ENCODE measurements at places on chromosomes 11 and 22.

DNA sequence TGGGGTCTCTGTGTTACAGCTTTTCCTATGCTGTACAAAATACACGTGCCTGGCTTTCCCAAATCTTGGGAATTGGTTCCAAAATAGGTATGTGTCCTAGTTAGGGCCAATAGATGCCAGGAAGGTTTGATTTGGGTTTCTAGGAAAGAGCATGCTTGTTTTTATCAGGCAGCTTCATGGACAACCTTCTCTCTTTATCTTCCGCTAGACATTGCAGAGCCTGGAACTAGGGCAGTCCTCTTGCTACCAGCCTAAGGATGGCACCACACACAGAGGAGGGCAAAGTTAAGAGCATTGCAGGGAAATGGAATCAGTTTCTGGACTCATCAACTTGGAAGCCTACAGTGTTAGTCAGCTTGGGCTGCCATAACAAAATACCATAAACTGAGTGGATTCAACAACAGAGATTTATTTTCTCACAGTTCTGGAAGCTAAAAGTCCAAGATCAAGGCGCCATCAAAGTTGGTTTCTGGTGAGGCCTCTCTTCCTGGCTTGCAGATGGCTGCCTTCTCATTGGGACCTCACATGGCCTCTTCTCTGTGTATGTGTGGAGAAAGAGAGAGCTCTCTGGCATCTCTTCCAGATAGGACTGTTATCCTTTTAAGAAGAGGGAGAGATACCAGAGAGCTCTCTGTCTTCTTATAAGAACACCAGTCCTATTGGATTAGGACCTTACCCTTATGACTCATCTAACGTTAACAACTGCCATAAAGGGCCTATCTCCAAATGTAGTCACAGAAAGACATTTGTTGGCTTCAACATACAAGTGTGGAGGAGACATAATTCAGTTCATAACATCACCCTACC lies 27.3 kb upstream of the CREB3L1 start:
- DNase-seq: no peak

- DNase-seq: no peak
These were observed 2.0 kb downstream of the OVOL1 start for GRCh38 chr11:65788821-65789220.

DNA sequence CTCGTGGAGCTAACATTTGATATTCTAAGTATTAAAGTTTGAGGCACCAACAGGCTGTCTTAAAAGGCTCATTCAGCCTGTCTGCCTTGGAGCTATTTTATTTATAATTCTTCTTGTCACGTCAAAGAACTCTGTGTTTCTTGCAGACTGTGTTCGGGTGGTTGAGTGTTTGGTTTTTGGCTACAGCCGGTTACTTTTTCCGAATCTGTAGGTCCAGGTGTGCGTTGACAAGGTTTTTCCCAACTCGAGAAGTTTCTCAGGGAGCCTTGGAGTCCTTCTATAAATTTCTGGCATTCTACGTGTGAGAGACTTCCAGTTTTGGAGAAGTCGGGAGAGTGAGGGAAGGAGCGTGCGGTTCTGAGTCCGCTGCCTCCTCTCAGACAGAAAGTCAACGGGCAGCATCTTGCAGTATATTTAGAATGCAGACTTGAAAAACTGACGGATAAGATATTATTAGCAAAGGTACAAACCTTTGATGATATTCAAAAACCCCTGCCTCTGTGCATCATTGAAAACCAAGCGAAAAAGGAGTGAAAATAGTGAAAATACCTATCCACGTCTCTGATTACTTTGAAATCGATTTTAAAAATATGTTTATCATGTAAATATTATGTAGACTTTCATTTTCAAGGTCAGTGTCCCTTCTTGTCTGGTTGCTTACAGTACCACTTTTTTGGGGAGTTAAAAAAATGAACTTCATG lies 85.2 kb upstream of the PPARA start:
- DNase-seq: no peak

DNA sequence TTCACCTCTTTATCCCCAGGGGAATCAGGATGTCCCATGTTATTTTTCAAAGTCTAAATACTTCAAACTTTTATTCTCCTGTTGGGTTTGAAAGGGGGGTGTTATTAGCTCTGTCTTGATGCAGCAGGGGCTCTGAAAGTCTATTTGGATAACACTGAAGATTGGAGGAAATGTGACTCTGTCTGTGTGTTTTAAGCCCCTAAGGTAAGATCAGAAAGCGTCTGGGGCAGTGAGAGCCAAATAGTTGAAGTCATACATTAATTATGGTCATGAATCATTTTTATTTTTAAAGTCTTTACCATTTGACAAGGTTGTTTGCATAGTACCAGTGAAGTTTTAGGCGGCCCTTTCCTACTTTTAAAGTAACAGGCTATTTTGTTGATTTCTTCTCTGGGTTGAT lies 139.0 kb downstream of the UVRAG start:
- peak; percentile 13 for DNase-seq

DNA sequence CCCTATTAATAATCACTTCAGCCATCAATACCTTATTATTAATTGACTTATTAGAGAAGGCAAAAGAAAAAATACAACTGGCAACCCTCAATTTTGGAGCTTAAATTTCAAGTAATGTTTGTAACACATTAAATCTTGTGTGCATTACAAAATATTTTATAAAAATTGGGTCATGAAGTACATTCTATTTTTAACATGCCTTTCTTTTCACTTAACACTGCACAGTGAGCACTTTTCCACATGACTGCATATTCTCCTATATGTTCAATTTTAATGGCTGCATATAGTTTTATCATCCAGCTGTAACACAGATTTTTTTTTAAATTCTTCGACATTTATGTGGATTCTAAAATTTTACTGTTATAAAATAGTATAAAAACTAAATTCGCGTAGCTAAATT lies 92.5 kb downstream of the SLC17A6 start:
- no peak for DNase-seq

- no peak for DNase-seq
These were observed 59.3 kb downstream of the DGCR2 start for GRCh38 chr22:19062943-19063308.

DNA sequence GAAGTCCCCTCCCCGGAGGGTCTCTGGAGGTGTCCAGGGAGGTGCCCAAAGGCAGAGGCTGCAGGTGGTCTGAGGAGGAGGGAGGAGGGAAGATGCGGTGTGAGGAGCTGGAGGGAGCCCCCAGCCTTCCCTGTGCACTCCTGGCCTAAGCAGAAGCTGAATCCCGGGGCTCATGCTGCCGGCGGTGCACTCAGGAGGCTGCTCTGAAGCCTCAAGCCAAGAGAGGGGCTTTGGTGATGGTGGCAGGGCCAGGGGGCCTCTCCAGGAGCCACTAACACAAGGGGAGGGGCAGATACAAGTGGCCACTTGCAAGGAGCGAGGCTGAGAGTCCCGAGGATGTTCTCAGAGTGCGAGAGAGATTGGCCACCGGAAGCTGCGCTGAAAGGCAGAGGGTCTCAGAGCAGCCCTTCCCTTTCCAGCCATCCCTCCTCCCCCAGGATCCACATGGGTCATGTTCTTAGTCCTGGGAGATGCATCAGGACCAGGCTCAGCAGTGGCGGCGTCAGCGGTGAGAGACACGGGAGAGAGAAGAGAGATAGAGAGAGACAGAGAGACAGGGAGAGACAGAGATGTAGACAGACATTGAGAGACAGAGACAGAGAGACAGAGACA lies 774 bp upstream of the MRGPRG start:
- no peak for DNase-seq

- no peak for DNase-seq
These were observed 706 bp upstream of the SCYL1 start for GRCh38 chr11:65524014-65524740.

GRCh38 chr11:66151273-66151672 lies 81.2 kb downstream of the PACS1 start:
- DNase-seq: peak; percentile 94

GRCh38 chr11:114291842-114292680 lies 4.1 kb upstream of the NNMT start:
- no peak for DNase-seq

- peak; percentile 12 for DNase-seq
These were observed 28.7 kb downstream of the OTOG start for GRCh38 chr11:17575431-17576425.
